ENCODE measurements at places on chromosomes 16 and 17.
A peak's percentile ranks its signal among the peaks of the same experiment; 100 is the strongest.

DNA sequence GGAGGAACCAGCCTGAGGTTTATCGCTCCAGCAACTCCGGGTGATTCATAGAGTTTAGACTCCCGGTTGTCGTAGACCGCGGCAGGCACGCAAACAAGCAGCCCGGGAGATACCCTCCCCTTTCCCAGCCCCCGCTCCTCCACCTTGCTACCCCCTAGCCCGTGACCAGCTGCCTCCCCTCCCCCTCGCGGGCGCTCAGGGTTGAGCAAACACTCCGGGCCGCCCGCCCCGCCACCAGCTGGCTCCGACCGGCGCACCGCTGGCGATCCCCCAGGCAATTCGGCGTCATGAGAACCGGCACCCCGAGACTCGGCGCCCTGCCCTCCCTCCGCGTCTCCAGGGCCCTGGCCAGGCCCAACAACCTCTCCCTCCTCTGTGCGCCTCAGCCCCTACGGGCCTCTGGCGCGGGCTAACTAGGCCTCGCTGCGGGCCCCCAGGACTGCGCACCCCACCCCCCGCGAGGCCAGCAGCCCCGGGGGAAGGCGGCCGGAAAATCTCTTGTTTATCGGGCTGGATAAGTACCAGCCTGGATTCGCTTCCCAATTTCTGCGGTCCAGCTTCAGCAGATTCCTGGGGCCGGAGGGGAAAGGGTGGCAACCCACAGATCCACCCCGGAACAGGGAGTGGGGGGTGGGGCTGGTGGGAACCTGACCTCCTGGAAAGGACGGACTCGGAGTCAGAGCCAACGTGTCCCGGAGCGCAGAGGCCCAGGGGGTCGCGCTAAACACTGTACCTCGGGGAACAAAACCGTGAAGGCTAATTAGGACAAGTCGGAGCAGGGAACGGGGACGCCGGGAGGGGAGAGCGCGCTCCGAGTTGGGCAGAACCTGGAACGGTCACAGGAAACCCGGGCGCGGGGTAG, 951 bp upstream of the GPRC5C start:
- DNase-seq, result no peak

DNA sequence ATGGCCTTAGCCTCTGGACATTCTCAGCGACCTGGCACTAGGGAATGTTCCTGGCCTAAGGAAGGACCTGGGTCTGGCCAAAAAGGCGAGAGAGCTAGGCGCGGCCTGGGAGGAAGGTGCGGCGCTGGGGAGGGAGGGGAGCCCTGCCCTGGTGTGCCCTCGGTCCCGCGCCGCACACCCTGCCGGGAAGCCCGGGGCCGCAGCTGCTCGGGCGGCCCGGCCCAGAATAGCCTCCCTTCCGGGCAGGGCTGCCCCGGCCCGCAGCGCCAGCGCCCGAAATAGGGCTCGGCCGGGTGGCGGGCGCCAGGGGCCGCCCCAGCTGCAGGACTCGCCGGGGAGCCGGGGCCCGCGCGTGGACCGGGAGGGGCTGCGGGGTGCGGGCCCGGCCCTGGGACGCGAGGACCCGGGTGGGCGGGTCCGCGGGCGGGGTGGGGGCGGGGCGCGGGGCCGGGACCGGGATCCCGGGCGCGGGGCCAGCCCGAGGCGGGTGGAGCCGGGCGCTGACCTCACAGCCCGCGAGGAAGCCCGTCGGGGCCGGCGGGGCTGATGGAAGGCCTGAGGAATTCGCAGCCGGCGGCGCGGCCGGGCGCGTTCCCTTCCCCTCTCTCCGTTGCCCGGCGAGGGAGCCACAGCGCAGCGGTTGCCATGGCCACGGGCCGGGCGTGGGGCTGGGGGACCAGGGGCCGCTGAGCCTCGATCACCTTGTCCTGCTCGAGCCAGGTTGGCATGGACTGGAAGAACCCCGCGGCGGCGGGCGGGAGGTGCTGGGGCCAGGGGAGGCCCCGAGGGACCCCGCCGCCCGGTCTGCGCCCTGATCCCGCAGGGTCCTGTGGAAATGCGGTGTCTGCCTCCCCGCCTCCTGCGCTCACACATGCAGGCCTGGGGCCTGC, 18.1 kb downstream of the SOCS3 start:
- no peak for DNase-seq

- DNase-seq, result no peak
Observed at GRCh38 chr17:82710499-82711232, 5.8 kb upstream of the FN3KRP start.

- DNase-seq, result no peak
Observed at GRCh38 chr16:87734644-87735043, 31.1 kb downstream of the KLHDC4 start.

DNA sequence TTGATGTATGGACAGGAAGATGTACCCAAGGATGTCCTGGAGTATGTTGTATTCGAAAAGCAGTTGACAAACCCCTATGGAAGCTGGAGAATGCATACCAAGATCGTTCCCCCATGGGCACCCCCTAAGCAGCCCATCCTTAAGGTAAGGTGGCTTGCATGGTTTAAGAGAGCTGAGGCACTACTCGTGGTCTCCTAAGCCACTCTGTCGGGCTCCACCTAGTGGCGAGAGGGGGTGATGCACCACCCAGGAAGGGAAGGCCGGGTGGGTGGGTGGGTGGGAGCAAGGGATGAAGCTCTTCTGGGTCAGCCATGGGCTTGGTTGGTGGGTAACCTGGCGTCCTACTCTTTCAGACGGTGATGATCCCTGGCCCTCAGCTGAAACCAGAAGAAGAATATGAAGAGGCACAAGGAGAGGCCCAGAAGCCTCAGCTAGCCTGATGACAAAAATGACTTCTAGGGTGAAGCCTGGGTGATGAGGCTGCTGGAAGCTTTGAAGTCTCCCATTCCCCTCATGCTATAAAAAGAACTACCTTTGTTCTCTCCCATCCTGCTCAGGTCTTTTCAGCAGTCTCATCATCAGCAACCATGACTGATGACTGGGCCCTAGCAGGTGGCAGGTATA, 21.5 kb downstream of the GPR179 start:
- peak; percentile 58 for DNase-seq

- DNase-seq, result no peak
Observed at GRCh38 chr16:86444661-86445060, 65.7 kb upstream of the FOXF1 start.

DNA sequence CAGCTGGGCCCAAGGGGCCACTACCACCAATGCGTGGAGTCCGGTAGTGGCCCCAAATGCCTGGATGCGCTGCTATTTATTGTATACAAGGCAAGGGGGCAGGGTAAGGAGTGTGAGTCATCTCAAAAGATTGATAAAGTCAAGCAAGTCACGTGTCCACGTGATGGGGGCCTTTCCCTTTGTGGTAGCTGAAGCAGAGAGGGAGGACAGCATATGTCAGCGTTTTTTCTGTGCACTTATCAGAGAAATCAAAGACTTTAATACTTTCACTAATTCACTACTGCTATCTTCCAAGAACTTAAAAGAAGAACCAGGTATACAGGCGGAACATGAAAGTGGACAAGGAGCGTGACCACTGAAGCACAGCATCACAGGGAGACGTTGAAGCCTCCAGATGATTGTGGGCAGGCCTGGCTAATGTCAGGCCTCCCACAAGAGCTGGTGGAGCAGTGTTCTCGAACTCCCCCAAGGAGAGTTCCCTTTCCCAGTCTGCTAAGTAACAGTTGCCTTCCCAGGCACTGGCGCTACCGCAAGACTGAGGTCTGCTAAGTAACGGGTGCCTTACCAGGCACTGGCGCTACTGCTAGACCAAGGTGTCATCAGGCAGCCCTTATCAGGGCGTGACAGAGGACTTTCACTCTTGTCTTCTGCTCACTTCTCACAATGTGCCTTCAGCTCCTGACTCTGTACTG, 10.8 kb upstream of the ASB16 start:
- DNase-seq, result no peak

GRCh38 chr17:56172517-56172982, 19.3 kb downstream of the ANKFN1 start:
- DNase-seq, result peak; percentile 28

GRCh38 chr16:14444979-14445810, 184.9 kb downstream of the PARN start:
- no peak for DNase-seq

- DNase-seq, result no peak
Observed at GRCh38 chr17:38597375-38597774, 8.4 kb downstream of the SRCIN1 start.

- DNase-seq, result no peak
Observed at GRCh38 chr16:49578435-49579024, 204.9 kb downstream of the C16orf78 start.

DNA sequence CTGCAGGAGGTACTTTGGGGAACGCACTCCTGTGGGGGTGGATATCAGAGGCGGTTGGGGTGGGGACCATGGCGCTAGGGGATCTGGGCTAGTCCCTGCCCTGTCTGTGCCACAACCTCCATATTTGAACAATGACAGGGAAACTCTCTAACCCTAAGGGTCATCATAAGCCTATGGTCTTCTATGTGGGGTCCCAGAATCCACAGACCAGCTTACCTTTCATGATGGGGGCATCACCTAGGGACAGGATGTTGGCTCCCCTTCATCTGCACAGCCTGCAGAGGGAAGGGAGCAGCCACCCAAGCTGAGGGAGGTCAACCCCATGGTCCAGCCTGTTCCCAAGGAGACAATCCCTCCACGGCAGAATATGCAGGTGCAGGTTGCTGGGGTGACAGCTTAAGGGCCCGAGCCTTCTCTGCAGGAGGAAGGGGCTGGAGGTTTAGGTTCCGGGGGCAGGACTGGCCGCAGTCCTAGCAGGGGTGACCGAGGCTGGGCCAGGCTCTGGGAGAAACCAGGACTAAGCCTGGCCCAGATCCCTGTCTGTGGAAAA, 1.7 kb downstream of the ORAI3 start:
- no peak for DNase-seq

DNA sequence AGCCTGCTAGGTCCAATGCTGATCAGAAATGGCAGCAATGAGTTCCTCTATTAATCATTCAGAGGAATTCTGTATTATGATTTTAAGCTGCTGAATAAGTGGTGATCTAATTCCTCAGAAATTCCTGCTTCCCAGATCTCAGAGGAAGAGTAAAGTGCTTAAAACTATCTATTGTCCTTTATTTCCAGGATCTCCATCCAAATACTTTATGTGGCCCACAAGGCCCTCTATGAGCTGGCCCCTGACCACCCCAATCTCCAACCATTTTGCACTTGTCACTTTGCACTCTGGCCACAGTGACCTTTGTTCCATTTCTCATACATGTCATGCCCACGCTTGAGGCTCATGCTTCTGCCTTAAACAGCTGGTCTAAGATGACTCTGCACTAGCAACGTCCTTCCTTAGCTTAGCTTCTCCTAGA, 93.7 kb downstream of the CA10 start:
- no peak for DNase-seq

DNA sequence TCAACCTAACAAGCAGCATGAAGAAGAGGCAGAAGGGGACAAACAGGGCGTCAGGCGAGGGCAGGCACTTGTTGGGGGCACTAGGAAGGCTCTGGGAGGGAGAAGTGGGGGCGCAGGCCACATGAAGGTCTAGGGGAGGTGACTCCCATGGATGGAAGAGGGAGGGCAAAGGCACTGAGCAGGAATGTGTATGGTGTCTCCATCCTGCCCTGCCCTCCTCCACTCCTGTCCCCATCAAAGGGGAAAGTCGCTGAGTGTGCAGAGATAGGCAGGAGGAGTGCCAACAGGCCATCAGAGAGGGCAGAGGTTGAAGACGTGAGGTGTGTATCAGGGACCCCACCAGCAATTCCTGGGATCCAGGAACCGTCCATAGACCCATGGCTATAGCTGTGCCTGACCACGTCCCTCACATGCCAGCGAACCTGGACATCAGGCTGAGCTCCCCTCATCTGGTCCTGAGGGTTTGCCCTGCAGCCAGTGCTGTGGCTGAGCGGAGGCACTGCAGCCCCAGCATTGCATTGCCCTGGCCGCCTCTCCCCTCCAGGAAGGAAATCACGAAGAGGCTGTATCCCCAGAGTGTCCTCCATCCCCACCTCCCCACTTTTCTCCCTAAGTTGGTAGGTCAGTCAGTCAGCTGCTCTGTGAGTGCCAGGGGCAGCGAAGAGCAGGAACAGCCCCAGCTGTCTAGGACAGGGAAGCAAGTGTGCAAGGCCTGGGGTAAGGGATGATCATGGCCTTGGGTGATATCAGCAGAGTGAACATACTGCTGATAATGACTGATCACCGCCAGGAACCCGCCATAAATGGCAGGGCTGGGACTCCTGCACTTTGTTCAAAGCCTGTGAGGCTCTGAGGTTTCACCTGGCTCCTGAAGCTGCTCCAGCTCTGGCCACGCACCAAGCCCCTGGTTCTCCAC, 6.2 kb upstream of the CYB561 start:
- DNase-seq, result no peak

- DNase-seq, result no peak
Observed at GRCh38 chr16:26197707-26198106, 505.9 kb downstream of the HS3ST4 start.

- DNase-seq, result no peak
Observed at GRCh38 chr17:83187782-83188311, 108.4 kb downstream of the METRNL start.

DNA sequence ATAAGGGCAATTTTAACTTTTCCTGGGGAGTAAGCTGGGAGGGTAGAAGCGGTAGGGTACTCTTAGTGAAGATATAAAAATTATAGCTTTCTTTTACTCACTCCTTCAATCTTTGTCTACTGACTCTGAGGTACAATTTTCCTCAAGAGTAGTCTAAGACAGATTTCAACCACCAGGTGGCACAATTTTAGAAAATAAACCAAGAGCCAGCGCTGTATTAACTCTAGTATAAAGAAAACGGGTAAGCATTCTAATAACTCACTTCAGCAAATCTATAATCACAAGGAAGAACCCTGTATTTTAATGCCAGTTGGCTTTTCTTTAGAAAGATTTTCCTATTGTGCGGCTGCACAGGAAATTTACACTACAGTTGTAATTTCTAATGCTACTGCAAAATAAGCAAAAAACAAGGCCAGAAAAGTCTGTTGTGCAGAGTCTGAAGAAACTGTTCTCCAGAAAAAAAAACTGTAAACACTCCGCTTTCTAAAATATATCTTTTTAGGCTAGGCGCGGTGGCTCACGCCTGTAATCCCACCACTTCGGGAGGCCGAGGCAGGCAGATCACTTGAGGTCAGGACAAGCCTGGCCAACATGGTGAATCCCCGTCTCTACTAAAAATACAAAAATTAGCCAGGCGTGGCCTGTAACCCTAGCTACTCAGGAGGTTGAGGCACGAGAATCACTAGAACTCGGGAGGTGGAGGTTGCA, 1.9 kb downstream of the CMC2 start:
- peak; percentile 60 for DNase-seq

- DNase-seq, result peak; percentile 93
Observed at GRCh38 chr17:31535581-31535981, 144.1 kb downstream of the RAB11FIP4 start.

All from Jurkat, Clone E6-1 (cell line).